ENCODE measurements at places on chromosomes 5 and 9. TPM values are rescaled to one million over a fixed set of nuclear protein-coding genes. Genes with fewer than 3 reads are reported as not detected.

CKMT2 gene
- not detected for total RNA-seq

PLPPR1 gene
- total RNA-seq = not detected

LCN9 gene
- not detected for total RNA-seq

MLLT3 gene
- 22.9 TPM for total RNA-seq

HMCN2 gene
- total RNA-seq = not detected

LHFPL2 gene
- total RNA-seq = 31.6 TPM

SLC25A46 gene
- total RNA-seq = 32.6 TPM

FBXL7 gene
- total RNA-seq = 9.6 TPM

SLC28A3 gene
- under 0.01 TPM for total RNA-seq

LRRC70 gene
- 0.16 TPM for total RNA-seq

TIMD4 gene
- 0.38 TPM for total RNA-seq
